ENCODE measurements at places on chromosomes 12 and 14.

- DNase-seq: no peak
Observed at GRCh38 chr12:51910168-51910567, 2.9 kb downstream of the ACVRL1 start.

DNA sequence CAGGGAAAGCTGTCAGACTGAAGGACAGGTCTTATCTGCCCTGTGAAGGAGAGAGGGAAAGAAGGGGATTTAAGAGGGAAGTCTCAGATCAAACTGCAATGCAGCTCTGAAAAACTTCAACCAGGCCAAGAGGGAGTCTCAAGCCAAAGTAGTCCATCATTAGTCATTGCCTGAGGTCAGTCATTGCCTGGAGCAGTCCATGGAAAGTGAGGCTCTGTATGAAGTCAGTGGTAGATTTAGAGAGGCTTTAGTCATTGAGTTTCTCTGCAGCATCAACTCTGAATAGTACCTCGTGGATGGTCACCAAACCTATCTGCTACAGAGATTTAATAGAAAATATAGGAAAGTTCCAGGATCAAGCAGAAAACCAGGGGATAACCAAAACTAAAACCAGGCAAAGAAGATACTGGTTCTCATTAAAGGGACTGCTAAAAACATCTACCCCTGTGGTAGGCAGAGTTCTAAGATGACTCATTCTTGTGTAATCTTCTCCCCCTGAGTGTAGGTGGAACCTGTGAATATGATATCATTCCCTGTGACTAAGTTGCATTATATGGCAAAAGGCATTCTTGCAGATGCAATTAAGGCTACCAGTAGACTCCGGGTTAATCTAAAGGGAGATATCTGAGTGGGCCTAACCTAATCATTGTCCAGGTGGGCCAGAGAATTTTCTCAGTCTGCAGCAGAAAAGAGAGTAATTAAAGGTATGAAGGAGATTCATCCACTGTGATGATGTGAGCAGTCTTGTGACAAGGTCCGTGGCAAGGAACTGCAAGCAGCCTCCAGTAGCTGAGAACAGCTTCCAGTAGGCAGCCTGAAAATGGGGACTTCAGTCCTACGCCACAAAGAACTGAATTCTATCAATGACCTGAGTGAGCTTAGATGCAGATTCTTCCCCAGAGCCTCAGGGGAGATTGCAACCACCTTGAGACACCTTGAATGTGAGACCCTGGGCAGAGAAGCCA, 123.1 kb downstream of the GALC start:
- DNase-seq: no peak

DNA sequence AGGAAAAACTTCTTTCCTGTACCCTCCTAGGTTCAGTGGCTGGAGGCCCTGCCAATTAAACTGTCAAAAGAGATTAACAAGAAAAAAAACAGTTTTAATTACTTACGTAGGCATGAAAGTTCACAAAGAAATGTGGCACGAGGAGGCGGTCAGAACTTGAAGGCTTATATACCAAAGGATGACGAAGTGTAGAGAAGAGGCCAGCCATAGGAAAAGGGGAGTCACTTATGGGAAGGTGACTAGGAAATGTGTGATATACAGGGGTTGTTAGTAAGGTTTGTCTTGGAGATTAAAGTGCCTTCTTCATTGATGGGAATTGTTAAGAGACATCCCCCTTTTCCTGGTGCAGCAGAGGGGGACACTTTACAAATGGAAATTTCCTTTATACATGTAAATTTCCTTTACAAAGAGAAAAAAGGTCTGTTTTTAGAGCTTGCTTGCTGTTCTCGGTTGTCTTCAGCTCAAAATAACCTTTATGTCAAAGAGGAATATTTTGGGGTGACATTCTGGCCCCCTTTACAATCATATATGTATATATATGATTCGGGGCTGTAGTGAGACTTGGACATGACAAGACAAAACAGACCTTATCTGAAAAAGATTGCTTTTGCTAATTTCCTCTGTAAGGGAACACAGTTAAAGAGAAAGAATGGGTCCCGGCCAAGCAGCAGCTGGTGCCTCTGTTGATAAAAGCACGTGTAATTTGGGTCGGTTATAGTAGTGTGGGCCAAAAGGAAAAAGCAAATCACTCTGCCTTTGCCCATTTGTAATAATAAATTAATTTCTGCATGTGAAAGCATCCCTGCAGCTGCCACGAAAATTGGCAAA, 38.6 kb downstream of the SYNE2 start:
- no peak for DNase-seq

DNA sequence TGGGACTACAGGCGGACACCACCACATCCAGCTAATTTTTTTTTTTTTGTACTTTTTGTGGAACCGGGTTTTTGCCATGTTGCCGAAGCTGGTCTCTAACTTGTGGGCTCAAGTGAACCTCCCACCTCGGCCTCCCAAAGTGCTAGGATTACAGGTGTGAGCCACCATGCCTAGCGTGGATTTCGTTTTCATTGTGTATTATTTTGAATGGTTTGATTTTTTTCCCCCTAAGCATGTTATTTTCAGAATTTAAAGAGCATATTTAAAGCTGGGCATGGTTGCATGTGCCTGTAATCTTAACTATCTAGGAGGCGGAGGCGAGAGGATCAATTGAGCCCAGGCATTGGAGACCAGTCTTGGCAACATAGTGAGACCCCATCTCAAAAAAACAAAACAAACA, 13.1 kb downstream of the TMEM63C start:
- DNase-seq: no peak

GRCh38 chr14:99169776-99170356, 102.1 kb downstream of the BCL11B start:
- no peak for DNase-seq

DNA sequence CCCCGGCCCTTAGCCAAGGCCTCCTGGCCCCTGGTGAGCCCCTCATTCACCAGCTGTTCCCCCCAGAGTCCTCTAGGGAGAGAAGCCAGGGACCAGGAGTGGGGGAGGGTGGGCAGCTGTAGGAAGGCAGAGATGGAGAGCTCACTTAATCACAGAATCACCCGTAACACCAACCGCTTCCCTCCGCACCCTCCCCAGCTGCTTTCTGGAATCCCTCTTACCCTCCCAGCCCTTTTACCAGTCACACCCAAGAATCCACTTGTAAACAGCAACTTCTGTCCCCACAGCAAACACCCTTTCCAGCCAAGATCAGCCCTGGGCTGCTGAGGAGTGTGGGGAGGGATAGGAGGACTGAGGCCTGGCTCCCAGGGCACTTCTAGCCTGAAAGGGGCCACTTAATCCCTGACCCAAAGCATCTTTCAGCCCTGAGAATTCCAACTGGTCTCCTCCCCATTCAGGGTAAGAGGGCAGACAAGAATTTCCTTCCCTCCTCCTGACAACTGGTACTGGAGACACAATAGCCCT, 18.8 kb downstream of the NCKAP5L start:
- DNase-seq: no peak

GRCh38 chr12:60494244-60494643, 898.4 kb downstream of the SLC16A7 start:
- no peak for DNase-seq
